ENCODE measurements at places on chromosomes 16 and 17. TPM values are rescaled to one million over a fixed set of nuclear protein-coding genes. Genes with fewer than 3 reads are reported as not detected.

DNA sequence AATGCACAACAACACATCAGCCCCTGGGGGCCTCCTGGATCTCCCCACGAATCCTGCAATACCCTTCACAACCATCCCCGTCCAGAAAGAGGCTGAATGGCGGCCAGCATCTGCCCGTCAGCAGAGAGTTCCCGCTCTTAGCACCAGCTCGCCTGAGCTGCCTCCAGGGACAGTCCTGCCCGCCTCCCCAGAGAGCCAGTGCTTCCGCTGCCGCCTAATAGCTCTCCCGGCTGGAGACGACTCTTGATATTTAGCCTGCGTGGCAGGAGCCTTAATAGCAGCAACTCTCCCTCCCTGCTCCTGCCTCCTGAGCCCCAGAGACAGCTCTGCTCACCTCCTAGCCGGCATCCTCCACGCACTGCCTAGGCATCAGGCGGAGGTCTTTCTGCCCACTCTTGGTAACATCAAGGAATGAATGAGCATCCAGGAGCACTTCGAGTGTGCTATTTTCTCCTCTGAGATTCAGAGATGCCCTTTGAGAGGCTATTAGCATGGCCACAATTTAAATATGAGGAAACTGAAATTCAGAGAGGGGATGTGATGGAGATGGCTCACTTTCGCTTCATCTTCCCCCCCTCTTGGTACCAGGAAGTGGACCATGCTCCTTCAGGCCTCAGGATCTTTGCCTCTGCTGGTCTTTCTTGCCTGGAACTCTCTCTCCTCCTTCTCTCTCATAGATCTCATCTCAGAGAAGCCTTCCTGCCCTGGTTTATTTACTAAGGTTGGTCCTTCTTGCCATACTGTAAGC, 67.9 kb downstream of the RAI1 start:
- DNase-seq, result no peak

GRCh38 chr17:47741109-47741792, 8.2 kb downstream of the TBX21 start:
- DNase-seq, result no peak

DNA sequence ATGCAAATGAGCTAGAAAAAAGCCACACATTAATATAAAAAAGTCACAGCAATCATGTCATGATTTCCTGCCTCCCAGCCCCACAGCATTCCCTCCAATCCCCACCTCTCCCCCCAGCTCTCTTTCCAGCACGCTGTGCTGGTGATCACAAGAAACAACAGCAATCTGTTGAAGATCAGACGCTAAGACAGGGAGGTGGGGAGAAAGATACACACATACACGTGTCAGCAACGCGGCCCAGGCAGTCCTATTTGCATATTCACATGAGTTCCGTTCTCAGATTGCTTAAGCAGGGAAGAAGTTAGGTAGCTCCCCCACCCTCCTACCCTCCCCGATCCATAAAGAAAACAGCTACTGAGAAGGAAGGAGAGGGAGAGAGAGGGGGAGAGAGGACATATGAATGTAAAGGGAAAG, 405.5 kb upstream of the PSMD7 start:
- DNase-seq, result no peak

DNA sequence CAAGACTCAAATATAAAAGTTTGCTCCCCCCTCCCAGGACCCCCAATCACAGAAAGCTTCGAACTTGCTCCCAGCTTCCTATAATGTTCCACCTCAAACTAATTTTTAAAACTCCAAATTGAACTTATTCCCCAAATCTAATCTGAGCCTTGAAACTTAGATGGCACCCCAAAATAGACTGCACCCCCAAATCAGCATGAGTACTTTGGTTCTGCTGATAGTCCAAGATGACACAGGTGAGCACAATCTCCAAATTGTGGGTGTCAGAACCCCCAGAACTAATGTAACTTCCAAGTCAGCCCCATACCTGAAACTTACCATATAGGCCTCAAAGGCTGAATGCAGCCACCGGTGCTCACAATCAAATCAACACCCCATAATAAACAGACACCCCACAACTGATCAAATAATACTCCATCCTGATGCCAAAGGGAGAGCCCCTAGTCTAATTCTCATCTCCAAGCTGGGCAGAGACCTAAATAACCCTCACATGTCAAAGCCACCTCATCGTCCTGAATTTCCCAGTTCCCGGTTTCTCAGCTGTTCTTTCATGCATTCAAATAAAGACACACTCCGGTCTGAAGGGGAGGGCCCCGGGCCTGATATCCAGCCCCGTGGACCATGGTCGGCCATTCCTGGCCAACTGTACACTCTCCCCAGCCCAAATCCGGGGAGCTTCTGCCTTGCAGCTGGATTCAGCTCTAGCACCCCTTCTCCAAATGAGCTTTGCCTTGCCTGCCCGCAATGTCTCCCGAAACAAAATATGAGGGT, 1.8 kb upstream of the BCL6B start:
- DNase-seq, result no peak

GRCh38 chr17:56206351-56206750, 53.1 kb downstream of the ANKFN1 start:
- no peak for DNase-seq

DNA sequence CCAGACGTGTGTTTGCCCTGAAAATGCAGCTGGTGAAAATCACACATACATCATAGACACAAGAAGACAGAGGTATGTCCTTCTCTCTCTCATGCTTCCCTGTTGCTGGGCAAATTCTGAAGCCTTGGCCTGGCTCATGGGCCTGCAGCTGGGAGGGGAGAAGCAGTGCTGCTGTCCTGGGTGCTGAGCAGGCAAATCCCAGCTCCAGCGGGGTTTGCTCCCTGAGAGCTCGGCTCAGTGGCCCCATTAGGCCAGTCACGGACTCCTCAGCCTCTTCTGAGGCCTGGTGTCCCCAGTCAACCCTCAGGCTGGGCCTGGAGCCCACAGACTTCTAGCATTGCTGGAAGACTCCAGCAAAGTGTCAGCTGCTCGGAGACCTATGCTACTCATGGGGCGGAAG, 11.7 kb downstream of the RHBDL3 start:
- DNase-seq, result no peak

DNA sequence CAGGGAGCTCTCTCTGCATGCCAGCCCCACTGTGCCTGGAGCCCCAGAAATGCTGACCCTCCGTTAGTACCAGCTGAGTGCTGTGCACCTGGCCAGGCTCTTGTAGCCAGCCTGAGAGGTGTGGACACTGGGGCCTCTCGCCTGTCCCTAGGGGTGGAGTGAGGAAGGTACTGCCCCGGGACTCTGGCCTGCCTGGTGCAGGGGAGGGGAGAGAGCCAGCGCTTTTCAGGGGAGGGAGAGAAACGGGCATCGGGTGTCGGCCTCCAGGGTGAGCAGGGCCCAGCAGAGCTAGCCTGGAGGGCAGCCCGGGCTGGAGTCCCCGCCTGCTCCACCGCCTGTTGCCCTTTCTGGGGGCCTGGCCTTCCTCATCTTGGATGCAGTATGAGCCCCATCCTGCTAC, 13.1 kb downstream of the MAP2K3 start:
- DNase-seq, result no peak

DNA sequence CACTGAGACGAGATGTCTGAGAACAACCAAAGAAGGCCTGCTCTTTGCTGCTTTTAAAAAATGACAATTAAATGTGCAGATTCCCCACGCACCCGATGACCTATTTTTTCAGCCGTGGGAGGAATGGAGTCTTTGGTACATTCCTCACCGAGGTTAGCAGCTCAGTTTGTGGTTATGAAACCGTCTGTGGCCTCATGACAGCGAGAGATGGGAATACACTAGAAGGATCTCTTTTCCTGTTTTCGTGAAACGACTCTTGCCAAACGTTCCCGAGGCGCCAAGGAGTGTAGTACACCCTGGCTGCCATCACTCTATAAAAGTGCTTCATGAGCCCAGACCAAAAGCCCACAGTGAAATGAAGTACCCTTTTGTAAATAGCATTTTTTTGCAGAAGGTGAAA, 87.8 kb downstream of the CRISPLD2 start:
- DNase-seq, result no peak

DNA sequence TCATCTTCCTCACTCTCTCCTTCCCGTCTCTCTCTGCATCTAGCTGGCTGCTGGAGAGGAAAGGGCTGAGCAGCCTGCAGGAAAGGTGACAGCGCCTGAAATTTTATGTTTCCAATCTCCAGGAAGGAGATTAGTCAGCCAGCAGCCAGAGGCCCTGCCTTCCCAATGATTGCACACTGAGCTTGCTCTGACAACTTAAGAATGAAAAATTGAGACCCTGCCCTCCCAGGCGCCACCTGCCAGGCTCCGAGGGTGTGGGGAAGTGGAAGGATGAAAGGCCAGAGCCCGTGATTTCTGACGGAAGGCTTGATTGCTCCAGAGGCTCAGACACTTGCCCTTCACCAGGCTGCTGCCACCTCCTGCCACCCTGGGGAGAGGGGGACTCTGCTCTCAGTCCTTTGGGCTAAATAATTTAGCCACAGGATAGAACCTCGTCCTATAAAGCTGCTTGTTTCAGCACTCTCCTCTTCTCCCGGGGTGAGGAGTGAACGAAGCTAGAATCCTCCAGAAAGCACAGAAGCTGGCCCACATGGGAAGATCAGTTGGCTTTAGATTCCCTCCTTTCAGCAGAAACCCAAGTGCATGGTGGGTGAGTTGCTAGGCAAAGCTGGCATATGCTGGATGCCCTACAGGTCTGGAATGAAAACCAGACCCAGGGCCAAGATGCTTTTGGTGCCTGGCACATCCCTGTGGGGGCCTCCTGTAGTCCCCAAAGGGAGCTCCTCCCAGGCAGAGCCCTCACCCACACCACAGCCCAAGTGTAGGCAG, 33.5 kb downstream of the GRIN2C start:
- DNase-seq, result peak; percentile 18

Gene IL17C
- not detected for total RNA-seq

Gene LPO
- total RNA-seq, result not detected

Gene MAP2K3
- 42.8 TPM for total RNA-seq

Gene FOXC2
- total RNA-seq, result 21.7 TPM
